ENCODE measurements at places on chromosomes 7 and 10. TPM values are rescaled to one million over a fixed set of nuclear protein-coding genes. Genes with fewer than 3 reads are reported as not detected.

Gene PSD
- 37.4 TPM for total RNA-seq

Gene UPK3B
- total RNA-seq, result not detected

Gene CD36
- total RNA-seq, result 0.23 TPM

Gene RAB19
- total RNA-seq, result not detected

Gene CCDC3
- total RNA-seq, result 6.4 TPM

Gene BMPR1A
- total RNA-seq, result 77.9 TPM

Gene KNDC1
- 4.0 TPM for total RNA-seq

Gene ITGB1
- 220 TPM for total RNA-seq

Gene LMOD2
- total RNA-seq, result not detected

Gene NFKB2
- 26.1 TPM for total RNA-seq

Gene CHST12
- 15.0 TPM for total RNA-seq

Gene KCP
- total RNA-seq, result 2.9 TPM

Gene CHST3
- 24.5 TPM for total RNA-seq

Gene CCL24
- not detected for total RNA-seq

Measured in neural crest cell (in vitro differentiated cells).